ENCODE measurements at places on chromosomes 16 and 17. TPM values are rescaled to one million over a fixed set of nuclear protein-coding genes. Genes with fewer than 3 reads are reported as not detected.

The TAC4 gene
- not detected for total RNA-seq

The TUBD1 gene
- total RNA-seq, result 5.8 TPM

The SBK1 gene
- total RNA-seq, result 0.58 TPM

The TOX3 gene
- not detected for total RNA-seq
